ENCODE measurements at places on chromosomes 1 and 21.
A peak's percentile ranks its signal among the peaks of the same experiment; 100 is the strongest.

DNA sequence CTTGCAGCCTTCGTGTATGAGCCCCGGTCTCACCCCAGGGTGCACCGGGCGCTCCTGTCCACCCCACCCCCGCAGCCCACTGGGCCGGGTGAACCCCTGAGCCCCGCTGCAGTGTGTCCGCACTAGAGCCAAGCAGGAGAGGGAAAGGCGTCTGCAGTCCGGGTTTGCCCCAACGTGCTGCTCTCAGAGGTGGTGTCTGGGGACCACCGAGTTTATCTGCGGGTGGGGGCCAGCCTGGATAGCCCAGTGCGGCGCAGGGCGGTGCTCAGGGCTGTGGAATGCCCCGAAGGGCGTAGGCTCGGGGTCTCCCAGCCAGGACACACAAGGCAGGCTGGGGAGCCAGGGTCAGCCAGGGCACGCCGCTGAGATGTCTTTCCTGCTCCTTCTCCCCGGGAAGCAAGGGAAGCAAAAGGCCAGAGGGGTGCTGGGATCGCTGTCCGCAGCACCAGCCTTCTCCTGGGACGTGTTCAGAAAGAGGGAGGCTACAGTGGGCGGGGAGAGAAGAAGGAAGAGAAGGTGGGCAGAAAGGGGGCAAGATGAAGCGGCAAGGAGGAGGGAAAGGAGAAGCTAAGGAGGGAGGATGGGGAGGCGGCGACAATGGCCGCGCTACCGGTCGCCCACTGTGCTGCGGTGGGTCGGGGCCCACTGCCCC is 56.6 kb downstream of the MAB21L3 start:
- DNase-seq: no peak

- DNase-seq: peak; percentile 80
Observed at GRCh38 chr1:205528887-205529825, 24.7 kb downstream of the CDK18 start.

DNA sequence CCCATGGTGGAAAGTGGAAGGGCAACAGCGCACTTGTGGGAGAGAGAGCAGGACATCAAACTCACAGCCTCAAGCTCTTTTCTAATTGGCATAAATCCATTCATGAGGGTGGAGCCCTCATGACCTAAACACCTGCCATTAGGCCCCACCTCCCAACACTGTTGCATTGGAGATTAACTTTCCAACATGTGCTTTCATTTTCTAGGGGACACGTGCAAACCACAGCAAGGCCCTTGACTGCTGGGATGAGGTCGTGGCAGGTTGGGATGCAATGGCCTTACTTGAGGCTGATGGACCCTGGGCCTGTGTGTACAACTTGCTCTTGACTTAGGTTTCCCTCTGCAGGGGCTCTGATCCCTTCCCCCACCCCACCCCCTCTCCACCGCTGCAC is 35.9 kb upstream of the NEK2 start:
- DNase-seq: no peak

DNA sequence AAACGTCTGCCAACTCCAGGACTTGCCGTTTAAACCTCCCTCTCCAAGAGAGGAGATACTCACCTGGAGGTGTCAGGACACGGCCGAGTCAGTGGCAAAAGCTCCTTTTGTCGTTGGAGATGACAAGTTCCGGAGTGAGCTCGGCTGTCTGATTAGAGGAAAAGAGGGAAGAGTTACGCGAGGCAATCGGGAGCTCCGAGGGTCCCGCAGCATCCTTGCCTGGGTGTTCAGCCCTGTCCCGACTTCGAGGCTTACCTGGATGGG is 497 bp downstream of the ID3 start:
- DNase-seq: no peak

GRCh38 chr1:111895469-111895868 is 94.0 kb downstream of the KCND3 start:
- no peak for DNase-seq

- no peak for DNase-seq
Observed at GRCh38 chr1:150094734-150095265, 27.2 kb downstream of the VPS45 start.

DNA sequence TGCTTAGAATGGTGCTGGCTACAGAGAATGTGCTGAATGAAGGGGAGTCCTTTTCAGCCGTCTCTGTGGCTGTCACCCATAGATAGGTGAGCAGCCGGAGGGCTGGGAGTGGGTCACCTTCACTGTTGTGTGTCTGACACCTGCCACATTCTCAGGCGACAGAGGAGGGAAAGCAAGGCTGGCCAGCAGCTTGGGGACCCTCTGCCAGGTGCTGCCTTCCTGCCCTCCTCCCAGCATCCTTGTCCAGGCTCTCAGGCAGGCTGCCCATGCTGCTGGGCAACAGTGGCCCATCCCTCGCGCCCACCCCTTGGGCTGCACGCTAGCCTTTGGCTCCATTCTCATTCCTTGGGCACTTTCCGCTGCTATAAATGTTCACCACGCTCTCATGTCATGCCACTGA is 22.1 kb downstream of the CYB5RL start:
- DNase-seq: no peak

DNA sequence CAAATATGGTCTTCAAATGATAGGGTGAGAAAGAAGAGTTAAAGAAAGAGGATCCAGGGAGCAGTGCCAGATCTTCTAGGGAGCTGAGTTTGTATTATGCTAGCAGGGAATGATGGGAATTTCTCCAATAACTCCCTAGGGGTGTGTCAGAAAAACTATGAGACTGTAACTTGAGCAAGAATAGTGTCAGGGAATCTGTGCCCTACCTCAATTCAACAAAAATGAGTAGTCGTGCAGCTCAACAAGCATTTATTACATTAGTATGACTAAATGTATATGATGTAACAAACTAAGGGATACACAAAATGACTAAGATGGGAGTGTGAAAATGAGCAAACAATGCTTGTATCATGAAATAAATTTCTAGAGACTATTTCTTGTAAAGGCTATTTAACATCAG is 24.2 kb downstream of the SPAG17 start:
- no peak for DNase-seq

GRCh38 chr1:108016451-108016920 is 51.5 kb upstream of the VAV3 start:
- no peak for DNase-seq

DNA sequence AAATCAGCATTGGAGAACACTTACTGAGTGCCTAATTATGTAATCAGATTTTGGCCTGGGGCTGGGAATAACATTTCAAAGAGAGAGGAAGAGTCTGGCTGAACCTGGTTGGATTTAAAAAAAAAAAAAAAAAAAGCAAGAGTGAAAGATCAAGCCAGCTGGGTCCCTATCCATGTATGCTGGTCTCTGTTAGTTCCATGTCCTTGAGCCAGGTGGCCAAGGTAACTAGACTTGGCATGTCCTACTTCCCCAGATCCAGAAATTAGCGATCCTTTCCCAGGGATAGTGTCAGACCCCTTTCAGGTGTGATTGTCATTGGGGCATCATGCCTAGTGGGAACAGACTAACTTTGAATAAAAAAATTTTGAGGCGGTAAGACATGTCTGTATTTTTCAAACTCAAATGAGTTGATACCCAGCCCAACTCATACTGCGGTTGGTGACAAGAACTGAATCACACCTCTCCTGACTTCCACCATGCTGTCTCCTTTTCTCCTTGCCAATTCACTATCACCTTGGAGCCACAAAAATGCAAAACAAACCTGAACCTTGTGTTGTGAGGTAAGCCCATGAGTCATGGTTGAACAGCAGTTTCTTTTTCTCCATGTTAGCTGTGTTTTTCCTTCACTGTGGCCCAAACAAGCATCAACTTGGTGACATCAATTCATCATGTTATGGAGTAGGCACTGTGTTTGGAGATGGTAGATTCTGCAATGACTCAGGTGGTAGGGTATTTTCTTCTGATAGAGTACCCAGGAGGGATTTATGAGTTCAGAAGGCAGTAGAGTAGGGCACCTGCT is 24.5 kb upstream of the PPP2R5A start:
- no peak for DNase-seq

DNA sequence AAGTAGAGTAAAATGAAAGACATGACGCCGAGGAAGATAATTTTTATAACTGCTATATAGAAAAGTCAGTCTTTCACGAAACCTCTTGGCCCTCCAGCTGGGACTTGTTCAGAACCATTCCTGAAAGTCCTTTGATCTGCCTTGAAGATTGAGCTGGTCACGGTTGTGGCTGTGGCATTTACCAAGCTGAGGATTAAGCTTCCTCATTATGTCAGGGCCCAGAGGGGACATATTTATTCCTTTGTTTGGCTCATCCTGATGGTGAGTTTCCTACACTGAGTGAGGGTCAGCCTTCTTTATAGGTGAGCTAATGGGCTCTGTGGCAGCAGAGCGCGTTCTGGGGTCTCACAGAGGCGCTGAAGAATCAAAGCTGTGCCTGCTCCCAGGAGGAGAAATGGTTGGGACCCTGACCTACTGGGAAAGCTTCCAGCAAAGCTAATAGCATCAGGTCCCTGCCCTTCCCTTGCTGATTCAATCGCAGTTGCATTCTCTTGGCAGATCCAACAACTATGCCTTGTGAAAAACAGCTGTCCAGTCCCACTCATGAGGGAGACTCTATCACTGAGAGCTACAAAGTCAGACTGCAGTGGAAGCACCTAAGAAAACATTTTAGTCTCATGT is 43.2 kb upstream of the PBX1 start:
- no peak for DNase-seq

- DNase-seq: no peak
Observed at GRCh38 chr1:152960452-152961044, 9.9 kb upstream of the SPRR4 start.

DNA sequence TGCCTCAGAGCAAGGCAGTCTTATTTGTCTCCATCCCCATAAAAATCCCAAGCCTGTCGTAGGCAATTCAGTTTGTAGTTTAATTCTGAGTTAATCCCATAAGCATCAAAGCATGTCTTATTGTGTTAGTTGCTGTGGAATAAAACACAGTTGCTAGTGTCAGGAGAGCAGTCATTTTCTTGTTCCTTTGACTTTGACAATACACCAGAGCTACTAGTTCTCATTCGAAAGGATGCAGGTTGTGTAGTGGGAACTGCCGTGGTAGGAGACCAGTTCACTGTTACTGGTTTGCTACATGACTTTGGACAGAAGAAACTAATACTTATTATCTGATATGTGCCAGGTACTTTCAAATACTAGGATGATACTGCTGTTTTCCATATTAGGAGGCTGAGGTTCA is 23.5 kb downstream of the LRIG2 start:
- no peak for DNase-seq

- DNase-seq: peak; percentile 47
Observed at GRCh38 chr1:236142253-236143103, at the start of gene GPR137B. Gene GPR137B (plus strand): TSS chr1:236142539. CDS start chr1:236142623, 84 bp downstream.

DNA sequence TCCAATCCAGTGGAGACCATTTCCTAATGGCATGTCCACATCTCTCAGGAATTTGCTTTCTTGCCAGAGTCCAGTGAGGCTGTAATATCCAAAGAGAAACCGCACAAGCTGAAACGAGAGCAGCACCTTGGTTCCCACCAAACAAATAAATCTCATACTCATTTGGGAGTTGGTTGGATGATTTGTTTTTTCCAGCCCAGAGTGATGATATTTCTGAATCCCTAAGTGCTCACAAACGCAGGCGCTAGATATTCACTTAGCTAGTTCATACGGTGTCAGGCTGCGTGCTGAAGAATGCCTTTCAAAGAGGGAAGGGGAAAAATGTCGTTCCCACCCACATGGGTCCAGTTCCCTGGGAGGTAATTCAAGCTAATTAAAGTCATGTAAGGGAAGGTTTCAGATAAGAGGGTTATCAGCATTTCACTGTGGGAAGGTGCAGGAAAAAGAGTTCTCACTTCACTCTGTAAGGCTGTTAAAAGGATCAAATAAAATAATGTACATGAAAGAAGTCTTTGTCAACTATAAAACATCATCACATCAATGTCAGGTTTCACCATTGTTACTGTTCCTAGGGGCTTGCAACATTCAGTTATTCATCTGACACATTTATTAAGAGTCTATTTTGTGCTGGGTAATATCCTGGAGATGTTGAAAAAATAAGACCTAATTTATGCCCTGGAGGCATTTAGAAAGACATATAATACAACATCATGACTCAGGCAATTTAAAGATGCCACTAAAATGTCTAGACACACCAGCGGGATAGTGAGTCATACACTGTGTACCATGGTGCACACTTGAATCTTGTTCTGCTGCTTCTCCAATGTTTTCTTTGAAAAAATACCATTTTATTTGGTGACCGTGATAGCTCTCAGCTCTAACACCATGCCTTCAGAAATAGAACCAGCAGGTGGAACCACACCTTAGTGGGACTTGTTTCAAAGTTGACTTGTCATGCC is 19.3 kb downstream of the DPT start:
- no peak for DNase-seq

DNA sequence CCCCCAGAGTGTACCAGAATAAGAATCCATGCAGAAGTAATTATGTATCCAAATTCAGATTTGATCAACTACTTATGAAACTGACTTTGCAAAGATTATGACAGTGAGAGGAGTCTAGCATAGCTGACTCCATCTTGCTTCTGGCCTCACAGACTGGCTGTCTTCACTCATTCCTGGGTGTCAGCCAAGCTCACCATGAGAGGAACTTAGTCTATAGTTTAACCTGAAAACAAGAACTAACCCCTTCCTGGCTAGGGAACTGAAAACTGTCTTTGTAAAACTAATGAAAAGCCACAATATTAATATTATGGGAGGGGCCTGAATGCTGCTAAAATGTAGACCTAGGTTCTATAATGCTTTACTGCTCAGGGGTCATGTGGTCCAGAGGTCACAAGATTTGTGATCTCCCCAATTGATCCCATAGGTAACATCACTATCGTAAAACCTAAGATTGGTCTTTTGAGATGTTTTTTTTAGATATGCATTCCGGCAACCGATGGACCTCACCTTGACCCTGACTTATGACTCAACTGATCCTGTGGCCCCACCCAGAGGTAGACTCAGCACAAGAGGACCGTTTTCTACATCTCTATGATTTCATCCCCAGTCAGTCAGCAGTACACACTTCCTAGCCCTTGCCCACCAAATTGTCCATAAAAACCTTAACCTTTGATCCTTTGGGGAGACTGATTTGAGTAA is 55.2 kb downstream of the ATP1B1 start:
- no peak for DNase-seq

All from activated T-cell treated with anti-CD3 and anti-CD28 coated beads for 4 hours (primary cell).